ENCODE measurements at places on chromosomes 1 and 21. TPM values are rescaled to one million over a fixed set of nuclear protein-coding genes. Genes with fewer than 3 reads are reported as not detected.

- no peak for DNase-seq
Observed at GRCh38 chr1:204001166-204001901, 71.6 kb upstream of the SOX13 start.

DNA sequence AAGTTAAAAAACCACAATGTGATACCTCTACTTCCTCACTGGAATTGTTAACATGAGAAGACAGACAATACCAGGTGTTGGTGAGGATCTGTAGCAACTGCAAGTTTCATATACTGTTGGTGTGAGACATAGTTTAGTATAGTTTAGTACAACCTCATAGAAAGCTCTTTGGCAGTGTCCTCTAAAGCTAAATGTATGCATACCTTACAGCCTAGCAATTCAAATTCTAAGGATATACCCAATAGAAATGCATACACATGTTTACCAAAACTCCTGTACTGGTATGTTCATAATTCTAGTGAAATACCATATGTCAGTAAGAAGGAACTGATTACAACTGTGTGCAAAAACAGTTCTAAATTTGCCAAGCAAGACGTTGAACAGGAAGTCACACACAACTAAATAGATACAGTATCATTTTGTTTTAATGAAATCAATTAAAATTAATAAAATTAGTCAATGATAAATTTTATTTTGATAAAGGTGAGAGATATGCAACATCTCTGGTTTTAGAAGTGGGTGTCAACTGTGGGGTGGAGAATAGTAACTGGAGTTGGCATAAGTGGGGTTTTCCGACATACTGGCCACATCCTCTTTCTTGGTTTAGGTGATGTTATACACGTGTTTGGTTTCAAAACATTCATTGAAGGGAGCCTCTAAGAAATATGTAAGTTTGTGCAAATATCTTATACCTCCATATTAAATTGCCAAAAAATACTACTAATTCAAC lies 450.7 kb downstream of the PTPRC start:
- no peak for DNase-seq

DNA sequence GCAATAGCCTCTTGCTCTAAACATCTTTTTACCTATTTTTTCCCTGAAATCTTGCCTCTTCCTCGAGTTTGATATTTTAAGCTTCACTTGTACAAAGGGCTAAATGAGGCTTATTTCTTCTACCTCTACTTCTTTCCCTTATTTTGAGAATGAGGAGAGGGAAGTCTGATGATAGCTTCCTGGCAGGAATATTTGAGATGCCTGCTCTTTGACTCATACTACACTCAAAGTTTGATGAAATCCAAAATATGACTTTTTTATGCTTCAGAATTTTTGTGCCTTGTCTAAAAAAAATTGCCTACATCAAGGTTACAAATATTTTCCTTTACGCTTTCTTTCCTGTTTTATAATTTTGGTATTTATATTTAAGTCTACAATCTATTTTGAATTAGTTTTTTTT lies 624.4 kb upstream of the PLXNA2 start:
- peak; percentile 30 for DNase-seq

- peak; percentile 30 for DNase-seq
Observed at GRCh38 chr1:211035821-211036380, 98.0 kb downstream of the KCNH1 start.

GRCh38 chr1:48048980-48049379 lies 51.8 kb upstream of the TRABD2B start:
- no peak for DNase-seq

- DNase-seq, result no peak
Observed at GRCh38 chr1:2050793-2051682, 827 bp downstream of the PRKCZ start.

DNA sequence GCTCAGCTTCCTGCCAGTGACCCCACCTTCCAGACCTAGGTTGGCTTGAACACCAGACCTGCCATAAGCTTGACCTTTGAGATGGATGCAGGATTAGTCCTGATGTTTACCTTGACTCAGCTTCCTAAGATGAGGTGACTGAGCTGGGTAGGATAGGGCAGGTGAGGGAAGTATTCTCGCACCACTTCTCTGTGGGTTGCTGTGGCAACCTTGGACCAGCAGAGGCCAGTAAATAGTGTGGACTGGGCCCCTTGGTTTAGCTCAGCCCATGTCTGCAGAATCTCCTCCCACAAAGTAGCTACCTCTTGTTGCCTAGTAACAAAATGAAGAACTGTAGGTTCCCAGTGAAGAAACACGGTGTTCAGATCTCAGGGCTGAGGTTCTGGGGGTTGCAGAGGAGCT lies 8.4 kb downstream of the RPS6KA1 start:
- no peak for DNase-seq

DNA sequence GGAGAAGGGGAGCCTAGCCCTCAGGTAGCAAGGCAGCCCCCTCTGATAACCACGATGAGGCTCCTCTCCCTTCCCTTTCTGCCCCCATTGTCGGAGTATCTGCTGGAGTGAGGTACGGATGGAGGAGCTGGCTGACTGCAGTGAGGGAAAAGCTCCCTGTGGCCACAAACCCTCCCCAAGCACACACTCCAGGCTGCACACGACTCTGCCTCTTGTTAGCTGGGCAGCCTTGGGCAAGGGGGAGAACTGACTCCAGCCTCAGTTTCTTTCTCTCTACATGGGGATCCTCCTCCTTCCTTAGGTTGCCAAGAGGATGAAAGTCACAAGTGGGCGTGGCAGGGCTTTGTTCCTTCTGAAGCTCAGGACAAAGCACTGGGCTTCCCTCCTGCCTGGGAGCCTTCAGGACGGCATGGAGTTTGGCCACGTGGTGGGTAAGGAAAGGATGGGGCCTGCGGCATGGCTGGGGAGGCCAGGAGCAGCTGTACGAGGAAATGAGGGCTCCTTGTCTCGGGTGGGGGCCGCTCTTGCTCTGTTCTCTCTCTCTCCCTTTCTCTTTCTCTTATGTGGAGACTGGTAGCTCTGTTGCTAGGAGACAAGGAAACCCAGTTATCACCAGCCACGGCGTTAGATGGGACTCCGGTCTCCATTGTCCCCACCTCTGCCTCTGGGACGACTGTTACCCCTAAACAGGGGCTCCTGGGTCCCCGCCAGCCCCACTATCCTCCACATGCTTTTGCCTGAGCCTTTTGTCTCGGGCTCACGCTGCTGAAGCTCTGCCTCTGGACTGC lies 39.7 kb downstream of the LRP8 start:
- no peak for DNase-seq

- peak; percentile 10 for DNase-seq
Observed at GRCh38 chr1:199157494-199157893, 518.7 kb downstream of the PTPRC start.

DNA sequence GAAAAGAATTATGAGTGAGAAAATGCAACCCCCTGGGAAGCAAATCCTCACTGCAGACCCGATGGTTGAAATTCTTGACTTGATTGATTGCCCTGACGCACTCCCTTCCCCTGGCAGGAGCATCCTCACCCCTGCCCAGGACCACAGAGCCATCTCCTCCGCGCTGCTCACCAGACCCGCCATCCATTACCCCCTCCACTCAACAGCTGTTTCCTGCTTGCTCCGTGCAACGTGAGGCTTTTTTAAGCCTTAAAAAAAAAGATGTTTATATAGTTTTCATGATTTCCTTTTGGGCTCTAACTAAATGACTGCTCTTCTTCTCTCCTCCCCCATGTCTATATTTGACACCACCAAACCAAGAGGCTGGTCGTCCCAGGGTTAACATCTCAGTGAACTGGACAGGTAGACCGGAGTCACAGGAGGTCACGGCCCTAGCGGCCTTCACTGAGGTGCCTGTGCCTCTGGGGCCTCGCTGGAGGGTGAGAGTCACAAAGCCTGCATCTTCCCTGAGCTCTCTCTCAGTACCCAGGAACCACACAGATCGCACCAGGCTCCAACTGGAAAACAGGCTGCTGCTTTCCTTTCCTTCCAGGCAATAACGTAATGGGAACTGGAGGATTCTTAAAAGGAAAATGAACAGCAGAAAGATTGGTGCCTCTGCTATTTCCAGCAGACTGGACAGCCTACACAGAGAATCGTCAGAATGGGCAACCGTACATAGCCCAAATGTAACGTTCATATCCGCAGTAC lies 49.8 kb downstream of the ZBTB18 start:
- no peak for DNase-seq

Gene FNDC10
- total RNA-seq, result not detected

Gene NUDT4B
- total RNA-seq, result 14.0 TPM

Gene KRTAP20-4
- not detected for total RNA-seq

Gene SNAPIN
- 158 TPM for total RNA-seq

Gene OPRD1
- not detected for total RNA-seq

Gene DFFB
- 5.5 TPM for total RNA-seq
